ENCODE measurements at places on chromosomes 4 and X. TPM values are rescaled to one million over a fixed set of nuclear protein-coding genes. Genes with fewer than 3 reads are reported as not detected.

DNA sequence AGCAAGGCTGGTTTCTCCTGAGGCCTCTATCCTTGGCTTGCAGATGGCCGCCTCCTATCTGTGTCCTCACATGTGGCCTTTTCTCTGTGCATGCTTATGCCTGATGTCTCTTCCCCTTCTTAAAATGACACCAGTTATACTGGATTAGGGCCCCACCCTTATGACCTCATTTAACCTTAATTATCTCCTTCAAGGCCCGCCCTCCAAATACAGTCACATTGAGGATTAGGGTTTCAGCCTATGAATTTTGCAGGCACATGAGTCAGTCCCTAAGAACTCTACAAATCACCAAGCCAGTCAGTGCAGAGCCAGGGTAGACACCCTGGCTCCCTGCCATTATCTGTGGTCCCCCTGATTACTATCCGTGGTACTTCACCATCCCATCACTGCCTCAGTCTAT lies 51.6 kb downstream of the MAML3 start:
- no peak for DNase-seq

DNA sequence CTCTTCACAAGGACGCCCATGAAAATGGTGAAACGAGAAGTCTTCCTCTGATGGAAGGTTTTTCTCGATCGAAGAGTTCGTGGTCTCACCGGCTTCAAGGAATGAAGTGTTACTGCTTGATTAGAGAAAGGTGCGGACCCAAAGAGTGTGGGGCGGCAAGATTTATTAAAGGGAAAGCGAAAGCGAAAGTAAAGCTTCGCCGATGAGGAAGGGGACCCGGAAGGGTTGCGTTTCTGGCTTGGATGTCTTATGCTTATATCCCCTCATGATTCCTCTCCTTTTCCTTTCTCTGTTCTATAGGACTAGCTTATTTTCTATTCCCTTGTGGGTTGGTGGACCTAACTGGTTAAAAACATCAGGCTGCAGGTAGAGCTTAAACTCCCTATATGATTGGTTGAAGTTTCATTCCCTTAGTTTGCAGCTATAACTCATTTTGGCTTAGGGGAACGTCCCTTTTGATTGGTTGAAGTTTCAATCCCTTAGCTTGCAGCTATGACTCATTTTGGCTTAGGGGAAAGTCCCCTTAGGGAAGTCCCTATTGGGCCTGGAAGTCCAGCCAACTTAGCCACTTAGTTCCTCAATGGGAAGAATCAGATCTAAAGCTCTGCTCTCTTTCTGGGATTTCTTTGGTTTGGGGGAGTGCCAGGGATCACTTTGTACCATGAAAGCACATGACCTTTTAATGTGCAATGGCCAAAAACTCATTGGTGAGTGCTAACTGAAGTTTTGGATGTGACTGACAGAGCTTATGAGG lies 1025.0 kb upstream of the PCDH10 start:
- no peak for DNase-seq

GRCh38 chr4:186248643-186249042 lies 17.3 kb upstream of the F11 start:
- no peak for DNase-seq

CABS1 gene
- polyA plus RNA-seq = not detected

VSIG1 gene
- polyA plus RNA-seq = 2.9 TPM

TMEM47 gene
- polyA plus RNA-seq = 20.8 TPM

DNA sequence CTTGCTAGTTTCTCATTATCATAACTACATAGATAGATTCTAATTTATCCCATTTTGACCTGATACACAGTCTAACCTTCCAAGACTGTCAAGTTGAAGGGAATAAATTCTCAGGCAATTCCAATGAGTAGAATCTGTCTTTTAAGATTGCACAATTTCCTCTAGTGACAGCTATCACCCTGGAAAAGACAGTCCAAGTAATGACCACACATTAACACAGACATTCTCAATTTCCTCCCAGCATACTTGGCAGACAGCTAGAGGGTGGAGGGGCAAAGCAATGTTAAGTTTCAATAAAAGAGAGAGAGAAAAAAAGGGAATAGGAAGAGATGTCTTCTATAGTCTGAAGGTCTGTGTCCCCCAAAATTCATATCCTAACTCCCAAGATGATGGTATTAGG lies 234.7 kb downstream of the LDB2 start:
- no peak for DNase-seq

- no peak for DNase-seq
Measured at GRCh38 chr4:156255230-156256007, 301.8 kb upstream of the CTSO start.

DNA sequence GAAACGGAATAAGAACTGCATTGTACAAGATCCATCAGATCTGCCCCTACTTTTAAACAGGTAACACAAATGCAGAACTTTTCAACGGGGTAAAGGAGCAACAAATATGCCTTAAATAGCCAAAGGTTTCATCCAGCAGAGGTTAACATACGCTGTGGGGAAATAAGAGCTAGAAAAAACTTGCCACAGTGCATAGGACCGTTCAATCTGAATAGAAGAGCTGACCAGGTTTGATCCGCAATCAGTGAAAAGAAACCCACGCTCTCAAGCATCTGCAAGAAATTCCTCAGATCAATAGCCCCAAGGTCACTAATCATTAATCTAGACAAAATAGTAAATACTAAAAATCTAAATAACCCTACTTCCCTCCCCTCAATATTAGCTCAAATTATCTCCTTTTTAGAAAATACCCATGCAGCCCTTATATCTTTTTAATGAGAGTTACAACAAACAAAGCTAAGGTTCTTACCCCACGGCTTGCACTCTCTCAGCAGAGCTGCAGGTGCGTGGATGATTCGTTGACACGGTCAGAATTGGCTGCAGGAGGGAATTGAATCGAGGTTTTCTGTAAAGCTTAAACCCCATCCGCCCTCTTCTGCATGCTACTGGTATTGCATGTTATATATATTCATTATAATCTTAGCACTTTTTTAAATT lies at the start of gene TLR10:
Gene TLR10 (minus strand): TSS at position 539 of the 657 bp plus-strand sequence. CDS start 7,400 bp downstream, outside the sequence.
- DNase-seq = peak; percentile 75

DNA sequence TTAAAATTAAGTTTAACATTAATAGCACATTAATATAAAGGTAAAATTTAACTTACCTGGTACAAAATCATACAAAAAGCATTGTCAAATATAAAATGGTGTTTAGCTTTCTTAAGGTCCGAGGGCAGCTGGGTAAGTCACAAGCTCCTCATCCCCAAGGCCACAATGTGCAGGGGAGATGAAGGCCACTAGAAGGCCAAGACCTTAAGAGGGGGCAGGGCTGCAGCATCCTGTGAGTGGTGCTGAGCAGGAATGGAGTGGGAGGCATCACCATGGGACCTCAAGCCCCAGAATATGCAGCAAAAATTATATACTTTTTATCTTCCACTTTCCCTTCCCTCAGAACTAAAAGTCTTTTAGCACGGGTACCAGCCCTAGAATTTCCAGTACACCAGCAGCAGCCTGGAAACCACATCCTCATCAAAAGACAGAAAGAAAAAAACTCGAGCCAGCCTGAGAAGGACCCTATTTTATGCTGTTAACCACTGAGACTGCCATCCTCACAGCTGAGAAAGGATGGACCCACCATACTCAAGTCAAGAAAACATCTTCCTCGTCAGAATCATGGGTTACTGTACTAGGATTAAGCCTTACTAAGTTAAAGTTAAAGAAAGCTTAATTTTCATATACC lies 13.0 kb upstream of the RHOXF2 start:
- DNase-seq = no peak

DNA sequence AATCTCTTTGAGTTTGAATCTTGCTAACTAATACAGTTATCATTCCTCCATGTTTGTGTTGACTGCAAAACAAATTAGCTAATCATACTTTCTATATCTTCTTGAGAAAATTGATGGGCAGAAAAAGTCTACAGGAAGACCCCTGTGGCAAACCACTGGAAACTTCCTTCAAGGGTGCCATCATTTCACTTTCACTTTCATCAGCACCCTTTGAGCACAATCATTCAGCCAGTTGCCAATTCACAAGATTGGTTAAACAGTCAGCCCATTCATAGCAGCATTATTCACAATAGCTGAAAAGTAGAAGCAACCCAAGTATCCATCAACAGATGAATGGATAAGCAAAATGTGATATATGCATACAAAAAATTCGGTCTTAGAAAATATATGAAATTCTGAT lies 101.5 kb downstream of the CCDC160 start:
- no peak for DNase-seq

USP27X gene
- polyA plus RNA-seq = 1.0 TPM

DNAAF6 gene
- polyA plus RNA-seq = not detected

DNA sequence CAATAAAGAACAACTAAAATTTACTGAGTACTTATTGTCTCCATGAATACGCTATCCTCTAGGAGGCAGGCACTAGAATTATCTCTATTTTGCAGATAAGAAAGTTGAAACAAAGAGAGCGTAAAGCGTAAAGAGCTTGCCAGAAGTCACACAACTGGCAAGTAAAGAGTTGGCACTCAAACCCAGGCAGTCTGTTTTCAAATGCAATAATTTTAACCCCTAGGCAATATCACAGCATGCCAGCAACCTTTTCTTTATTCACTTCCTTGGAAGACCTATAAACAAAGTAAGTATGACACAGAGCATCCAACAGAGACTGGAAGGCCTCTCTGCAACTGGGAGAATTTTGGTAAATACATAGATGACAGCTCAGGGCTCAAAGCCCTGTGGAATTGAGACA lies 23.2 kb upstream of the AMELX start:
- no peak for DNase-seq

- no peak for DNase-seq
Measured at GRCh38 chr4:166902941-166903340, 331.4 kb downstream of the SPOCK3 start.

DNA sequence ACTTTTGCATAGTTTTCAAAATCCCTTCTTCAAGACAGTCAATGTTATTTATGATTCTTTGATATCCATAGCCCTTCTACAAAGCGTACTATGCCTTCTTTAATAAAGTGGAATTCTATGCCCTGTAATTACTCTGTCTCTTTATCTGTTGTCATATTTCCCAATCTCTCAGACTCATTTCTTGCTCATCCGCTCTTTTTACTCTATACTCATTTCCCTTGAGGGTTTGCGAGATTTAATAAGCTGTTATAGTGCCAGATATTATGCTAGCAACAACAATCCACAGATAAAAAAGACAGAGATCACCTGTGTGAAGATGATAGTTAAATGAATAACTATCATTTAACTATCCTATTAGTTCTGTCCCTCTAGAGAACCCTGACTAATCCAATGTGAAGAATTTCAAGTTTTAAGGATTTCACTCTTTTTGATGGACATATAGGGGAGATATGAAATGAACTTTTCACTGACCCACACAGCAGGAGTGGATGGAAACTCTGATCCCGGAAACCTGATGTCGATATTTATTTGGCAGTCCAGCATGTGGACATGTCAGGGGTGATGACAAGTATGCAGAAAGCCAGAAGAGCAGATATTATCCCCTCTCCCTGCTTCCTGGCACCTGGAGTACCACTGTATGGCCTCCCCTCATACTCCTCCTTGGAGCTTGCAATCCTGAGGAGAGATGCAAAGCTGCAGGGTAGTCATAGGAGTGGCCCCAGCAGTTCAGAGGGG lies 49.7 kb downstream of the TMEM156 start:
- DNase-seq = no peak

- peak; percentile 18 for DNase-seq
Measured at GRCh38 chrX:109398833-109399232, 83.1 kb downstream of the GUCY2F start.

- no peak for DNase-seq
Measured at GRCh38 chr4:18202486-18202885, 180.9 kb upstream of the LCORL start.

GRCh38 chr4:164571593-164572390 lies 182.1 kb upstream of the SMIM31 start:
- no peak for DNase-seq

DNA sequence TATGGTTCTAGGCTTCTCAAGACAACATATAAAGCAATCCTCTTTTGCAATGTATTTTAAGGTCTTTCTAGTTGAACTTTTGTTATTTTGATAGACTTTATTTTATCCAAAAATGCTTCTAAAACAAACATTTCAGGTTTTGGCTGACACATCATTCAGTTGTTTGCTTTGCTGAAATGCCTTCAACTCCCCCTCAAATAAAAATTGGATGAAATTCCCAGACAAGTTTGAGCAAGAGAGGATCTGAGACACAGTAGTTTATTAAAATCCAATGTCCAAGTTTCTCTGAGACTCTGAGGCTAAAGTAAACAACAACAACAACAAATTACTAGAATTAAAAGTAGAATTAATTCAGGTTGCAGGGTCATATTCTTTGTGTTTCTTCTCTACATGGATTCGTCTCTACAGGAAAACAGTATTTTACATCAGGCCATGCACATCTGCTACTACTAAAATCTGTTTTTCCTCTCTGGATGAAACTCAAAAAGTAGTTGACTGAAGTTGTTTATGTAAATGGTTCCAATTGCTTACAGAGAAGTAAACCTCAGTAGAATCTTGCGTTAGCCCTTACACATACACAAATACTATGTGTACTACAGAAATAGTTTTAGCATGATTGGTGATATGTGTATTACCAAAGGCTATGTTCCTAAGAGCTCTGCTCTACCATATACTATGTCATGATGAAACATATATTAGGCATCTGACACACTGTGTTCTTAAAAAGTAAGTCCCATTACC lies 64.9 kb downstream of the PRSS12 start:
- no peak for DNase-seq

IL2 gene
- polyA plus RNA-seq = not detected

- DNase-seq = no peak
Measured at GRCh38 chr4:111066887-111067286, 444.0 kb upstream of the PITX2 start.

DNA sequence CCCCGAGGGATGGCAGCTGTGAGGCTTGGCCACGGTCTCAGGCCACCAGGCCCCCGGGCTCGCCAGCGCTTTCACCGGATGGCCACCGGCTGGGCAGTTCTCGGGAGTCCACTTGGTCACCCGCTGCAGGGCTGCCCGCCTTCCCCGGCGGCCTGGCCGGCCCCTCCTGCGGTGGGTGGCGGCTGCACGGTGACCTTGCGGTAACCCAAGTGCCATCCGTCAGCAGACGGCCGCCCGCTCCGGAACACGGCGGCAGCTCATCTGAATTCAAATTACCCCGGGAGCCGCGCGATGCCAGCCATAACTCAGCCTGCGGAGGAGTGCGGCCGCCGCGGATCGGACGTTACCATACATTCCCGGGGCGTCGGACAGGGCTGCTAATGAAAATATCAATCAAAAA lies 60.7 kb downstream of the FAM53A start:
- no peak for DNase-seq

- DNase-seq = no peak
Measured at GRCh38 chr4:54185044-54185780, 43.9 kb upstream of the PDGFRA start.

DNA sequence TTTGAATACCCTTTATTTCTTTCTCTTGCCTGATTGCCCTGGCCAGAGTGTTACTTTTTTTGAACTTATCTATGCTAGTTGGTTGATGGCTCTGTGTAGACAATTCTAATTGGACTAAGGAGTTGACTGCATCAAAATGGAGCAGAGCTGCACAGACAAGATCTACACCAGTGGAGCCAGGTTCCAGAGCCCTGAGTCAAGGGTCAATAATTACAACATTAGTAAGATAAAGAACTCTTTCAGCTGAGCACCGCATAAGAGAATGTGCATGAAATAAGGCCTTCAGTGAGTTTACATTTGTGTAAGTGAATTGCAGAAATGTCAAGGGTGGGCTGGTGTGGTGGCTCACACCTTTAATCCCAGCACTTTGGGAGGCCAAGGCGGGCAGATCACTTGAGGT lies 599.7 kb upstream of the TENM3 start:
- DNase-seq = no peak

CXCL11 gene
- polyA plus RNA-seq = not detected

All from hepatocyte (in vitro differentiated cells).